ENCODE measurements at places on chromosomes 11 and 22. TPM values are rescaled to one million over a fixed set of nuclear protein-coding genes. Genes with fewer than 3 reads are reported as not detected.

- H3K27ac ChIP-seq = no peak overlapping the region
- H3K4me1 ChIP-seq = no peaks in the 10 kb centered on the region
- DNase-seq = no peak
- no peaks in the 10 kb centered on the region for H3K27me3 ChIP-seq
These were observed 221.2 kb upstream of the BLID start for GRCh38 chr11:122337241-122337640.

- no peak for DNase-seq
- H3K4me1 ChIP-seq = no peaks in the 10 kb centered on the region
- no peak overlapping the region for H3K4me3 ChIP-seq
- H3K27me3 ChIP-seq = no peaks in the 10 kb centered on the region
- H3K27ac ChIP-seq = no peak overlapping the region
- no peaks in the 10 kb centered on the region for H3K36me3 ChIP-seq
These were observed 18.3 kb upstream of the SLC5A1 start for GRCh38 chr22:32024796-32025195.

CCDC81 gene
- total RNA-seq = 0.87 TPM

- no peaks in the 10 kb centered on the region for H3K27me3 ChIP-seq
- no peak overlapping the region for H3K4me3 ChIP-seq
- no peaks in the 10 kb centered on the region for H3K4me1 ChIP-seq
- H3K36me3 ChIP-seq = no peaks in the 10 kb centered on the region
These were observed 8.8 kb downstream of the TOLLIP start for GRCh38 chr11:1300569-1301187.

DNA sequence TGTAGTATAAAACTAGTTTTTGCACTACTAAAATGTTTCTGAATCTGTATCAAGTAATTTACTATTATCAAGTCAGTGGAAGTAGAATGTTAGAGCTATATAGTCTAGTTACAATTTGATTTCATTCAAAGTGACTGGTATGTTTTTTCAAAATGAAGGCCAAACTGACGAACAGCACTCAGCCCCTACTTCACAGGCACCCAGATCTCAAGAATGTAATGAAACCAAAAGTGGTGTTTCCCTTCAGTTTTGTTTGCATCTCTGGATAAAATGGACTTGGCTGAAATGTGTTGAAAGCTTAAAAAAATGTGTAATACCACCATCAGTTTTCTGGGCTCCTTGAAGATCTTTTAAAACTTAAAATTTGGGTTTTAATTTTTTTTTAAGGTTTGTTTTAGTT, 46.4 kb downstream of the QSER1 start:
- H3K27ac ChIP-seq = no peak overlapping the region
- H3K4me3 ChIP-seq = no peak overlapping the region
- H3K27me3 ChIP-seq = no peaks in the 10 kb centered on the region
- H3K4me1 ChIP-seq = no peaks in the 10 kb centered on the region

- no peaks in the 10 kb centered on the region for H3K36me3 ChIP-seq
- no peak overlapping the region for H3K27ac ChIP-seq
- no peaks in the 10 kb centered on the region for H3K4me1 ChIP-seq
- DNase-seq = no peak
- H3K4me3 ChIP-seq = no peak overlapping the region
These were observed 96.7 kb upstream of the DDI1 start for GRCh38 chr11:103939694-103940093.

- no peaks in the 10 kb centered on the region for H3K4me1 ChIP-seq
- no peak overlapping the region for H3K4me3 ChIP-seq
- H3K27ac ChIP-seq = peak overlapping the region; percentile 24
- H3K36me3 ChIP-seq = no peaks in the 10 kb centered on the region
- DNase-seq = no peak
These were observed 1.7 kb upstream of the CD248 start for GRCh38 chr11:66318600-66318970.

MS4A15 gene
- not detected for total RNA-seq

GRCh38 chr22:38026130-38027111, 30.8 kb upstream of the PICK1 start:
- H3K27me3 ChIP-seq = no peaks in the 10 kb centered on the region
- DNase-seq = no peak
- no peaks in the 10 kb centered on the region for H3K36me3 ChIP-seq
- H3K27ac ChIP-seq = no peak overlapping the region

CAT gene
- total RNA-seq = 303 TPM

GLYAT gene
- total RNA-seq = 246 TPM

DNA sequence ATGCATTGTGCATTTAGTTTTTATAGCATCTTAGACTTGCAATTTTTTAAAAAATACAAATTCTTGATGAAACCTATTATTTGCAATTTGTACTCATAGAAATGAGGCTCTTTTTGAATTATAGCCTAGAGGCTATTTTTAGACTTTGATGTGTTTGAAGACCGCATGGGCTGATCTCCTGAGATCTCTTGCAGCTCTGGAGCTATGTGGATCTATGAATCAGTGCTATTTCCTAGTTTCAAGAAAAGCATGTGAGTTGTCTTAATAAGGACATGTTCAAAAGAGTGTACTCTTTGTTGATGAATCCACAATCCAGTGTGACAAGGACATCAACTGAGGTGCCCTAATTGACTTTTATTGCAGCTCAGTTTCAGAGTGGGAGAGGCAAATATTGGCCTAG, 620.5 kb downstream of the ETS1 start:
- no peak overlapping the region for H3K27ac ChIP-seq
- no peak overlapping the region for H3K4me3 ChIP-seq
- no peak for DNase-seq
- H3K4me1 ChIP-seq = no peaks in the 10 kb centered on the region
- no peaks in the 10 kb centered on the region for H3K36me3 ChIP-seq

PRAME gene
- not detected for total RNA-seq

TSGA10IP gene
- not detected for total RNA-seq

SLC15A3 gene
- 7.6 TPM for total RNA-seq

DNA sequence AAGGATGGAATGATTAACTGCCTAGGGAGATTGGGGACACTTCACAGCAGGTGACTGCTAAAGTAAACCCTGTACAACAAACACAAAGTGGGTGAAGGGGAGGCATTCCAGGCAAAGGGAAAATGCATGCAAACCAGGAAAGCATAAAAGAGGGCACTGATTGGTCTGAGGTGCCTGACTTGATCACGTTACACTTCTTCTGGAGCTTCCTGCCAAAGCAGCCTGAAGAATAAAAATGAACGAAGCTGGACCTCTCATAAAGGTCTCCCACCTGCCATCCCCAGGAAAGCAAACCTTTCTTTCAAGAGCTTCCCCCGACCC, 46.7 kb upstream of the SCUBE2 start:
- no peak overlapping the region for H3K27ac ChIP-seq
- H3K36me3 ChIP-seq = peaks cover 19% of the 10 kb centered on the region
- no peaks in the 10 kb centered on the region for H3K27me3 ChIP-seq
- H3K4me3 ChIP-seq = no peak overlapping the region
- peaks cover 21% of the 10 kb centered on the region for H3K4me1 ChIP-seq

DNA sequence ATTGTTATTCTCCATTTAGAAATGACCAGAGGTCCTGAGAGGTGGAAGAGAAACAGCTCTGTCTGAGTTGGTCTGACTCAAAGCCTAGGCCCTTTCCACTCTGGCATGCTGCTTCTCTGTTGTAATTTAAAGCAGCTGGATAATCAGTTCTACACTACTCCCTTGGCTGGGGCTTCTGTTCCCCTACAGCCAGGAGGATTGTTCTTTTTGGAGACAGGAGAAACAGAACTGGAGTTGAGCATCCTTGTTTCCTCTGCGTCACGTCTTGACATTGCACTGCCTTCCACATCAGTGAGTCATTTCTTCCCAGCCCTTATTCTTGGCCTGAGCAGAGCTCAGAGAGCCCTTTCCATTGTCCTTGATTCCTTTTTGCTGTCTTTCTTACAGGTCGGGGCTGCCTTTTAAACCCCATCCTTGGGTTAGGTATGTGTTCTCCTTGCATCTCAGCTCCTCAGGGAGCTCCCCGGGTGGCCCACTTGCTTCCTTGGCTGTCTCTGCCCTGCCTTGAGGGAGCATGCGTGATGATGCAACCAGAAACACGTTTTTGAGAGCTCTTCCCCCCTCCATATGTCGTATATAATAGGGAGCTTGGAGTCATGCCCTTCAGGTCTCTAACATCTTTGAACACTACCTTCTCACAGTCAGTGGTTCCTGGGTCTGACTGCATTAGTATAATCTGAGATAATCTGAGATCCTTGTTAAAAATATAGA, 35.7 kb downstream of the CYB5R2 start:
- H3K4me1 ChIP-seq = no peaks in the 10 kb centered on the region
- no peak overlapping the region for H3K27ac ChIP-seq
- H3K4me3 ChIP-seq = no peak overlapping the region

CHEK1 gene
- 0.59 TPM for total RNA-seq
